ENCODE measurements at places on chromosomes 1 and 21.

- DNase-seq = no peak
These were observed 39.7 kb downstream of the PTGFRN start for GRCh38 chr1:116949213-116949985.

GRCh38 chr1:152047730-152048415, 11.1 kb upstream of the S100A11 start:
- DNase-seq = peak; percentile 92

DNA sequence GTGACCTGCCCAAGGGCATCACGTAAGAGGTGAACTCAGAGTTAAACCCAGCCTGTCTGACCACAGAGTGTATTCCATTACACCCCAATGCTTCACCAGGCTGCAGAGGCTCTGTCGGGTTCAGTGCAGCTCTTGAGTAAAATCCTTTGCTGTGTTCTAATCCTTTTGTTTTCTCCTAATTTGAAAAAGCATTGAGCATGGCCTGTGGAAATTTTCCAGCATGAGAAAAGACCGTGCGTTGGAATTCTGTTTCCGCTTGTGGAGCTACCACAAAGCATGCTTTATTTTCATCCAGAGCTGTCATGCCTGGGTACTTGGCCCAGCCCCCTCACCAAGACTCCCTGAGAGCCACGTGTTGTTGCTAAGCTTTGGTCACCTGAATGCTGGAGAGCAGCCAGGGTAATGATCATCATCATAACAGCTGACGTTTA, 317.6 kb downstream of the PRDM2 start:
- no peak for DNase-seq

DNA sequence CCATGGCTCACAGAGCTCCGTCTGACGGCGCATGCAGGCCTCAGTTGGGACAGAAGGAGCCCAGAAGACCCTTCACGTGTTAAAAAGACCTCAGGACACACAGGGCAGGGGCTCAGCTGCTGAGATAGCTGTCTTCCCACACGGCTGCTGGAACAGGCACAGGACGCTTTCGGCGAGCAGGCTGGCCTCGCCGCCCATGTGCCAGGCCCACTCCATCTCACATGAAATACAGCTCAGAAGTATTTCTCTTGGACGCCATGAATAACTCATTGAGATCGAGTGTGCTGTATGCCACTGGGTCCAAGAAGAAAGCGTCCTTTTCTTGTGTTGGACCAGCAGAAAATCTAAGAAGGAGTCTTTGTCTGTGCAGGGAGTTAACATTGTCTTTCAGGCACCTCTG, 69.6 kb downstream of the SIM2 start:
- DNase-seq = no peak

DNA sequence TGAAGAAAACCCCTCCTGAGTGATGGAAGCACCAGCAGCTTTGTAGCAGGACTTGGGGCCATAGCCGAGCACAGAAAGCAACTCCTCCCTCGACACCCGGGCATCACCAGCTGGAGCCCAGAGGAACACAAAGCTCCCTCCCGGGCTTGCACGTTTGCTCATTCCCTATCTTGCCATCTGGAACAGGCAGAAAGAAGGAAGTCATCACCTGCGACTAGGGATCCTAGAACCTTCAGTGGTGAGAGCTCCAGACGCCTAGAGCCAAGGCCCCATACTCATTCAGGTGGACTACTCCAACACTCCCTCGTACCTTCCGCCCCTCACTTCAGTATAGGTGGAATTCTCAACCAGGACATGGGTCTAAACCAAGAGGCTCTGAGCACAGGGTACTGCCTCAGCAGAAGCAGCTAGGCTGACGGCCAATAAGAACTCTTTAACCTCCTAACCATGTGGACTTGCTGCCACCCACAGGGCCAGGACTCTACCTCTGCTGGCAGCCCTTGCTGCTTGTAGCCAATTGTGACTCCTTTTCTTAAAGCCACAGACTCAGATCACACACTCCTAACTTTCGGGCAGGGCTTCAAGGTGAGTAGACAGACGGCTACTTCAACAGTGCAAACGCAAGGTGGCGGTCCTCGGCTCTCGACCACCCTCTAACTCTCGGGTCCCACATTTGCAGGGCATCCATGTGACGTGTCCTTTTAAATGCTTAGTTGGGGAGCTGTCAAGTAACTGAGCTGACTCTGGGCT, 65.4 kb downstream of the NPHP4 start:
- no peak for DNase-seq

- no peak for DNase-seq
These were observed 126.7 kb downstream of the SIM2 start for GRCh38 chr21:36825658-36826057.

GRCh38 chr1:247332623-247333361, 1.1 kb upstream of the ZNF496 start:
- no peak for DNase-seq

- DNase-seq = no peak
These were observed 8.2 kb downstream of the CRYBG2 start for GRCh38 chr1:26345718-26346117.

DNA sequence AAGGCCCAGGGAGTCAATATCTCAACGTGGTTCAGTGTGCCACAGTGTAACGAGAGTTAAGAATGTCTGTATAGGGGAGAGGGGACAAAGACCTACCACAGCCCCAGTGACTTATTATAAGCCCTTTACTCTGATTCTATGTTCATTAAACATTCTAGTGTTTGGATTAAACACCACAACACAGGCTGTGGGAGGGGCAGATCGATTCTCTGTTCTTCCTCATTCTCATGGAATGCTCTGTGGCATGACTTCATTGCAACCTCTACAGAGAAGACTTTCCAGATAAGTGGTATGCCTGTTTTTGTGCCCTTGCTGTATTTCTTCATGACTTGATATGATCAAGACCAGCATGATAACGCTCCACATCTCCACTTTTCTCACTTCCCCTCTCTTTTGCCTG, 39.0 kb upstream of the CD5L start:
- no peak for DNase-seq

- DNase-seq = peak; percentile 65
These were observed 83.8 kb upstream of the HOOK1 start for GRCh38 chr1:59730759-59731478.

DNA sequence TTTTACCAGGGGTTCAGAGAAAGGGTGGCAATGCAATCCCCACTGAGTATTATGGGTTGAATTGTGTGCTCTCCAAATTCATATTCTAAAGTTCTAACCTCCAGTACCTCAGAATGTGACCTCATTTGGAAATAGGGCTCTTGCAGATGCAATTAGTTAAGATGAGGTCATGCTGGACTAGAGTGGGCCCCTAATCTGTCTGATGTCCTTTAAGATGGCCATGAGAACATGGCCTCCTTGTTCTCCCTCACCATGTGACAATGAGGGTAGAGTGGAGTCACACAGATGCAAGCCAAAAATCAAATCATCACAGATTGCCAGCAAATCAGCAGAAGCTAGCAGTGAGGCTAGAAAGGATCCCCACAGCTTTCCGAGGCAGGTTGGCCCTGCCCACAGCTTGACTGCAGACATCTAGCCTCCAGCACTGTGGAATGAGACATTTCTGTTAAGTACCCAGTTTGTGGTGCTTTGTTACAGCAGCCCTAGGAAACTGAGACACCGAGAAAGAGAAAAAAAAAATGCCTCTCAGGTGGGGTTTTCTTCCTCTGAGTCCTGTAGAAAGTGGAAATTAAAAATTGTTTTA, 25.5 kb upstream of the CREG1 start:
- DNase-seq = no peak

DNA sequence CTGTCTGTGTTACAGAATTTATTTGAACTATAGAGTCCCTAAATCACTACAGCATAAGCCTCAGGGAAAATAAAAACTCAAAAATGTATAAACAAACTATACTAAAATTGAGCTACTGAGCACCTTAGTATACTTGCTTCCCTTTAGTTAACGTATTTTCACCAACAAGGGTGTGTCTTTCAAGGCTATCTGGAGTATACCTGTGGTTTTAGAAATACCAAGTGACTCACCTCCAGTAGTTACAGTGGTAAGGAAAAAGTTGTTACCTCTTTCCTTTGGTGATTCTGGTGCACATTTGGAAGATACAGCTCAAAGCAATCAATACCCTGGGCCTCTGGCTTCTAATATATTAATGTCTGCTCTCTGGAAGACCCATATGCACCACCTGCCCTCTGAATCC, 68.0 kb upstream of the C1orf105 start:
- no peak for DNase-seq

GRCh38 chr1:90724361-90724760, 7.3 kb upstream of the BARHL2 start:
- no peak for DNase-seq

DNA sequence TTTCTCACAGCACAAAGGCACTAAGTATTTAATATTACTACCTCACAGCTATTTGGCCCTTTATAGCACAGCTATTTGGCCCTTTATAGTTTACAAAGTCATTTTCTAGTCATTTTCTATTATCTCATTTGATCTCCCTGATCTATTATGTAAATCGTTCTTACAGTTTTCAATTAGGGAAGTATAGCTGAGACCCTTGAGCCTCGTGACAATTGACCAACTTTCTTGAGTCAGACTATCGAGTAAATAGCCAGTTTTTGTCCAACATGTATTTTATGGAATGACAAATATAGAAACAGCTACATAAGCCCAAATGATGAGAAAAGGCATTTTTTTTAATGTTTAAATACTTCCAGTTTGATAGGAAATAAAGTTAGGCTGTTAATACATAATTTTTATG, 7.0 kb upstream of the ANGPTL1 start:
- DNase-seq = no peak

DNA sequence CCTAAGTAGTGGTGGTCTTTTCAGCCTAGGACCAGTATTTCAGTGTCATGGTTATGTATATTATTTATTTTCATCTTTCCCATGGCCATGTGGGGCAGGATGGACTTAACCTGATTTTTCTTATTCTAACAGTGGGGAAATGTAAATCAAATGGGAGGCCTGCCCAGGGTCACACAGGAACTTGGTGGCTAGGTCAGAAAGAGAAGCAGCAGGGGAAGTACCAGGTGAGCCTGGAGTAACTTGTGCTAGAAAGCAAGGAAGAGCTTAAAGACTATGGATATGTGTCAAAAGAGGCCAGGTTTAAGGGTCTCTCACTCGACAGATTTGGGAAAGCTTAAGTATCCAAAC, 936 bp downstream of the ZFP69B start:
- no peak for DNase-seq

DNA sequence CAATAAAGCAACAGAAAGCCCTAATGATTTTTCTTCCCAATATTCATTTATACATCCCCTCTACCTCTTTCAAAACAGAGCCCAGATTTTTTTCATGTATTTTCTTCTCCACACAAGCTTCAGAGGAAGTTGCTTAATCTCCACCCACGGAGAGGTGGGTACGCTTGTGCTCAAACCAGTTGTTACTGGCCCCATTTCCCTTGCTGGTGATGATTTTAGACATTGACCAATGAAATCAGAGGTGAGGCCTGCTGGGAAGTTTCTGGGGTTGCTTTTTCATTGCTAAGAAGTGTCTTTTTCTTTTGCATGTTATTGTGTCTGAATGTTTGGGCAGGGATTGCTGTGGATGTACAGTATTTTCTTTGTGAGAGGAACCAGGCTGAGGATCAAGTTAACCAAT, 448.1 kb upstream of the B3GALT2 start:
- no peak for DNase-seq

GRCh38 chr21:18725653-18726052, 322.1 kb upstream of the TMPRSS15 start:
- DNase-seq = no peak

GRCh38 chr1:228778026-228778425, 42.7 kb downstream of the RHOU start:
- DNase-seq = no peak

All from smooth muscle cell of the brain vasculature (primary cell).